ENCODE measurements at places on chromosomes 3 and 15.

DNA sequence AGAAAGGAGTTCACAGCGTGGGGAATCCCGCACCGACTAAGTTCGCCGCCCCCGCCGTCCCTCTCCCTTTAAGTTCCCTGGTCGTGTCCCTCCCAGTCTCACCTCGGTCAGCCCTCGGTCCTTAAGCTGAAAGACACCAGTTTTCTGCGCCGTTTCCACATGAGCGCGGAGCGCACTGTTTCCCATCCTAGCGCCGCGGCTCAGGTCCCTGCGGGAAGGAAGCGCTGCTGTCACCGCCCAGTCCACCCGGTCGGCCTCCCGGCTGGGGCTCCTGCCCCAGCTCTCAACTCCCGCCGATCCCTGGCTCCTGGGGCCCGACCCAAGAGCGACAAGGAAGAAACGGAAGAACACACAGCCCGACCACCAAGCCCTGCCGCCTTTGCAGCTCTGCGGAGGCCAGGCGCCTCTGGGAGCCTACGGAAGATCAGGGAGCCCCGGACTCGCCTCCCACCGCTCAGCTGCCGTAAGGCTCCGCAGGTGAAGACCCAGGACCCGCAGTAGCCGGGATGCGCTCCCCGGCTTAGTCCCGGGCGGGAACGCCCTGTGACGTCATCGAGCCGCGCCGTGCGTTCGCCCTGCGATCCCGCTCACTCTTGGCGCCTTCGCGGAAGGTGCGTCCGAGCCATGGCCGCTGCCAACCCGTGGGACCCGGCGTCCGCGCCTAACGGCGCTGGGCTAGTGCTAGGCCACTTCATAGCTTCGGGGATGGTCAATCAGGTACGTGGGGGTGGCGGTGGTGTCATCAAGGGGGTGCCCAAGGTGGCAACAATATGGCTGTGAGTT lies at the start of the genes HAUS2 and LRRC57:
TSS of gene HAUS2 (plus strand) at position 590 of the 783 bp plus-strand sequence. CDS start at position 625, 35 bp downstream.
TSS of gene LRRC57 (minus strand) at position 545 of the 783 bp plus-strand sequence. CDS start at position 186, 359 bp downstream.
- DNase-seq = peak; percentile 85

DNA sequence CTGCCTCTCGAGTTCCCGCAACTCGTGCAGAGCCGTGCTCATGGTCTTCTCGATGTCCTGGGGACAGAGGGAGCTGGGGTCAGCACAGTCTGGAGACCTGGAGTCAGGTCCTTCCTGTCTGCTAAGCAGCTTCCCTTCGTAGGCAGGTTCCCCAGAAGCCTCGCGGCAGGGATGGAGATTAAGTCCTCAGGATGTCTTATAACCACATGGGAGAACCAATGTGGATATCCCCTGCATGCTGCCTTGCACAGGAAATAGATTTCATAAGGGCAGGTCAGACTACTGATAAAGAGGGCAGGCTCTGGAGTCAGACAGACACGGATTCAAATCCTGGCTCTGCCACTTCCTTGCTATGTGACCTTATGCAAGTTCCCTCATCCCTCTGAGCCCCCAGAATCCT lies 22.6 kb upstream of the RAD18 start:
- no peak for DNase-seq

DNA sequence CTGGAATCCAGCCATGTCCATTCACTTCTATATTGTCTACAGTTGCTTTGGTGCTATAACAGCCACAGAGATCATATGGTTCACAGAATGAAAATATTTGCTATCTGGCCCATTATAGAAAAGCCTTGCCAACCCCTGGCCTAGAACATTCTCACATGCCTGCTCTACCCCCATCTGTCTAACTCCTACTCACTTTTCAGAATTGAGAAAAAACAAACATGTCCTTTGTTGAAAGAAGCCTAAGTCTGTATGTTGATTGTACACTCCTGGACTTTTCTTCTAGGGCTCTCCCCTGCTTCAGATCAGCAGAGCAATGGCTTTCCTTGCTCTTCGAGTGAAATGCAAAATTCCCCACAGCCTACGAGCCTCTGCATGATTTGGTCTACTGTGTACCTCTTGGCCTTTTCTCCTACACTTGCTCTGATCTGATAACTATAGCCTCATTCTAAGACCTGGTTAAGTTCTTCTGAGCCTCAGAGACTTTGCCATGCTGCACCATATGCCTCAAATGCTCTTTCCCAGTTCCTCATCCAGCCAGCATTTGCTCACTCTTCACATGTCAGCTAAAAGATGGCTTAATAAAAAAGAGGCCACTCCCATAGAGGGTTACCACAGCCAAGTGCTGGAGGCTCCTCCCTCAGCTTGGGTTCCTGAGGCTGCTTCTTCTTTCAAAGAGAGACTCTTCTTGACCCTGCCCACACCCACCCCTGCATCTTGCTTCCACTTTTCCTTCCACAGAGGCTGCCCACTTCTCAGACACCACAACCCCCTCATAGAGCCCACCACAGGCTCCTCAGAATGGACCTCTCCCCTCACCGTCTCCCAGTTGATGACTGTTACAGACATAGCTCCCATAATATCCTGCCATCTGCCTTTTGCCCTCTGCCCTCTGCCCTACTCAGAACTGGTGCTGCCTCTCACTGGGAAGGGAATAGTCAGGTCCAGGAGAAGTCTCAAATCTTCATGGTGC lies 22.9 kb upstream of the DCLK3 start:
- no peak for DNase-seq

- peak; percentile 54 for DNase-seq
Observed at GRCh38 chr3:157175691-157176507, 16.0 kb upstream of the CCNL1 start.

- DNase-seq = peak; percentile 74
Observed at GRCh38 chr15:57527382-57528091, 64.2 kb upstream of the MYZAP start.

DNA sequence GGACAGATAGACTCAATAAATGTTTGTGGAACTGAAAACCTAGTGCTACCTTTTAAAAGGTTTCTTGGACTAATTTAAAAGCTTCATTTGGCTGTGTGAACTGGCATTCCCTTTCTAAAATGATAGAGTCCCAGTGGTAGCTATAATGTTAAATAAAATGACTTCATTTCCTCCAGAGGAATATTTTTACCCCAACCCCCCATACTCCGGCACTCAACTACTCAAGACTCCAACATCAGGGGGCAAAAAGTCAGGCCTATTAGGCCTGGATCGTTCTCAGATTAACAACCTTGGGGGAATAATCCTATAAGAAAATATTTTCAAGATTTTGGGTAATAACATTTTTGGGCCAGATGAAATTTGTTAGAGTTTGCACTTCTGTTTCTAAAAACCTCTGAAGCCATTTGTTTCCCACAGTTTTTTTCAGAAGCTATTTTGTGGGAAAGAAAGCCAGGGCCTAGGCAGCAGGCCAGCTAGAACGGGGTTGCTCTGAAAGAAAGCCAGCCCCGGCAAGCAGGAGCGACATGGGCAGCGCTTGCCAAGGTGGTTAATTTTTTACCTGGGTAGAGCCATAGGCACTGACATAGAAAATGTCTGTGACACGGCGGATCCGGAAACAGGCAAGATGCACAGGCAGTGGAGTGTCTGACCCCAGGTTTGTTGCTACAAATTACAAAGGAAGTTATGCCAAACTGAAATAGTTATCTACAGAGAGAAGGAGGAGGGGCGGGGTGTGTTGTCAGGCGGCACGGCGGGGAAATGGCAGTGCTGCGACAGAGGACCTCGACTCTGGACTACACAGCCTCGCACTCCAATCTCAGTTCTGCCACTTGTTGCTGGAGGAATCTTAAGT lies 84.6 kb downstream of the MAGI1 start:
- DNase-seq = peak; percentile 81

DNA sequence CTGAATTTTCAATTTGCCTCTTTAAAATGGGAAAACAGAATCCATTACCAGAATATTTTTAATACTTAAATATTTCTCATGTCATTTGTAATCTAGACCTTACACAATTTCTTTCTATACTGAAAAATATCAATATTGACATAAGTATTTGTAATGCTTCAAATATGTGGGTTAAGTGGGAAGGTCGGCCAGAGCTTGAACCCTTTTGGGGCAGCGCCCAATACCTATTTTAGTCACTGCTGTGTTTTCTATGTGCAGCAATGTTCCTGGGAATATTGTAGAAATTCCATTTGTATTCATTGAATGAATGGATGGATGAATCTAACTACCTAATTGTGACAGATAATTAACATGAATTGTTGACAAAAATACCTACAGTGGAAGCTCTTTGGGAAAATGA lies 459.7 kb upstream of the ZNF717 start:
- DNase-seq = no peak

DNA sequence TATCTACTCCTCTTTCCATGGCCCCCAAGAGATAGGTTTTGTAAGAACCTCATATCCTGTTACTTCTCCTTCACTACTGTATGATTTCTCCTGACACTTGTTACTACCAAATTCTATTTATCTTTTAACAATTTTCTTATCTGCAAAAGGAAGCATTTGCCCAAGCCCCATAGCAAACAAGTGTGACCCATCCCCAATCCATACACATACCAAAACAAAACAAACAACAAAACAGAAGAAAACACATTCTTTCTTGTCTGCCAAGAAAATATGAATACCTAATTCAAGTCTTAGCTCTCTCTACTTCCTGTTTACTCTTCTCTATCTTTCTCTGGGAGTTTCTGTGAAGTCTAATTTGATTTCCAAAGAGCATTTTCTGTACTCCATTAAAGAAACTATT lies 39.0 kb upstream of the AADAC start:
- DNase-seq = no peak

DNA sequence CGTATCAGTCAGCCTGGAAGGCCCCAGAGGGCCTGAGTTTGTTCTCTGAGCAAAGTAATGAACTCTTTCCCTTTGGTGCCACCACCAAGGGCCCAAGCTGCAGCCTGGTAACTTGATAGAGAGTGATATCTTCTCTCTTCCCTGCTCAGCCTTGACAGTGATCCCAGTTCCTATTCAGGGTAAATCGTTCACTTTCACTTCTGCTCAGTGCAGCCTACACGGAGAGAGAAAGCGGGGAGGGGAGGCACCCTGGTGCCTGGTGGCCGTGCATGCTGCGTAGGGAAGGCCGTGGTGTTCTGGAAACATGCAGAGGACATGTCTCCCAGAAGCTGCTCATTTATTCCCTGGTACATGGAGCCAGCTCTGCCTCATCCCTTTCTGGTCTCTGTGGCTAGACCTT lies 54.9 kb downstream of the KIF9 start:
- DNase-seq = no peak

DNA sequence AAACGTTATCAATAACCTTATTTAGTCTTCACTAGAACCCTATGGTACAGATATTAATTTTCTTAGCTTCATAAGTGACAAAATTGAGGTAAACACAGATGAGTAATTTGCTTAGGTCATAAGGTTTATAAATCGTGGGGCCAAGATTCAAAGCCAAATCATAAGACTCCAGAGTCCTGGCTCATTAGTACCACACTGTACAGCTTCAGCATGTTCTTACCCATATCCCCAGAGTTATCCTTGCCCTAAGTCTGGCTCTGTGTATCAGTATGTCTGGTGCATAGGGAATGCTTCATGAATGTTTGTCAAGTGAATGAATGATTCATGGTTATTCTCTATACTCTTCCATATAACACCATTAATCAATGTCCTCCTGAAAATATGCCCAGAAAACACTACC lies 45.6 kb upstream of the ST3GAL6 start:
- no peak for DNase-seq

GRCh38 chr3:128289534-128289933 lies 136.3 kb downstream of the EEFSEC start:
- DNase-seq = no peak

- no peak for DNase-seq
Observed at GRCh38 chr3:107970993-107971580, 119.7 kb downstream of the CD47 start.

DNA sequence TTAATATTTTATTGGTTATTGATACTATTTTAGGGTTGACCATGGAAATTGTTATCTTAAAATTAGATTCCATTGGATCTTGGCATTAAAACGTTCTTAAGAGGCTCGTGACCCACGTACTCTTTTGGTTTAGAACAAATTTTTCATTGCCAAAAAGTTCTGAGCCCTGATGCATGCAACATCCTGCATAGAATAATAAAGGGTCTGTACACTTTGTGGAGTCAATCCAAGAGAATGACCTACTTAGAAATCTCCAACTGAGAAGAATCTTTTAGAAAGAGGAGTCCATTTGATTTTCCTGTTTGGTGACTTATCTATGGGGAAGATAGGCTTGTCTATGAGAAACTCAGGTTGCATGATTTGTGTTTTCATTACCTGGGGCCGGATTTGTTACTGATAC lies 404.2 kb upstream of the RGMA start:
- DNase-seq = no peak

- no peak for DNase-seq
Observed at GRCh38 chr3:132261506-132261905, 55.7 kb upstream of the ACP3 start.

DNA sequence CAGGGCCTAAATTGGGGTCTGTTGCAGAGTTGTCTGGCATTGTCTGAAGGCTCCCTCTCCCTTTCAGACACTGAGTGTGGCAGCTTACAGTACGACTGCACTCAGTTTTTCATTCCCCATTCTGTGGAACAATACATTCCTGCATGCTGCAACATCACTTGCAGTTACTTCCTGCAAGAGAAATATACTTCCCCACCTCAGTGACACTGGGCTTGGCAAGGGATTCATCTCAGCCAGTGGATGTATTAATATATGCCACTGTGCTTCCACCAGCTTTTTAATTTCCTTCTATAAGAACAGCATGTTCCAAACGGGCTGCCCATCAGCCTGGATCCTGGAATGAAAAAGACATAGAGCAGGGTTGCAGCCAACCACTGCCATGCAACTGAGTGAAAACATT lies 23.1 kb downstream of the B3GALNT1 start:
- DNase-seq = no peak

DNA sequence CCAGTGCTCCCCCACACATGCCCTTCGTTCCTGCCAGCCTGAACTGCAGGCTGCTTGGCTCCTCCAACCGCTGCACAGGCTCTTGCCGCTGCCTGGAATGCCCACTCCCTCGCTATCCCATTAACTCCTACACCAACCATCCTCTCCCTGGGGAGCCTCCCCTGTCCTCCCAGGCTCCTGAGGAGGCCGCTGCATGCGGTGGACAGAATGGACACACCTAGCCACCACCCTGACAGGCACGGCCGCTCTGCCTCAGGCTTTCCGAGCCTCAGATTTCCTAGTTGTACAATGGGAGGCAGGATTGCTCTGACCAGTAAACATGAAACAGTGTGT lies 2.3 kb downstream of the PLXNB1 start:
- DNase-seq = no peak

- no peak for DNase-seq
Observed at GRCh38 chr15:47289656-47290055, 427.6 kb upstream of the SEMA6D start.

GRCh38 chr3:196210673-196211556 lies at the start of gene ZDHHC19:
TSS of gene ZDHHC19 (minus strand) at chr3:196211400. CDS start at chr3:196211315, 85 bp downstream.
- no peak for DNase-seq

DNA sequence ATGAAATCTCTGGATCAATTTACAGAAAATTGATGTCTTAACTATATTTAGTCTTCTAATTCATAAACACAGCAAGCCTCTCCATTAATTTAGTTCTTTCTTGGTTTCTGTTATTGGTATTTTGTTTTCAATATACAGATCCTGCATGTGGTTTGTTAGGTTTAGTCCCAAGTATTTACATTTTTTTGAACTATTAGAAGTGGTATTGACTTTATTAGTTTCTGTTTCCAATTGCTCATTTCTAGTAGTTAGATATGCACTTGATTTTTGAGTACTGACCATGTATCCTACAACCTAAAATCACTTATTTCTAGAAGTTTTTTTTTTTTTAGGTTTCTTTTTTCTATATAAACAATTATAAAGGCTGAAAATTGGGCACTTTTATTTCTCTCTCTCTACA lies 335.9 kb downstream of the CHST2 start:
- no peak for DNase-seq

All from prostate gland (tissue), 2 donors.